Stimulated activated CD4-positive, alpha-beta T cell treated with anti-CD3 and anti-CD28 coated beads, TNF-alpha, amount 100 ng/mL, for 1 hour (primary cell): ENCODE measurements at places on chromosomes 7 and 10.

- DNase-seq: no peak
Observed at GRCh38 chr7:79982141-79982770, 152.4 kb upstream of the GNAI1 start.

GRCh38 chr7:73901231-73901822 is 40.4 kb downstream of the TMEM270 start:
- DNase-seq: no peak

- DNase-seq: no peak
Observed at GRCh38 chr10:102578782-102579181, 65.5 kb upstream of the TRIM8 start.

- DNase-seq: no peak
Observed at GRCh38 chr7:19376538-19376937, 231.3 kb upstream of the FERD3L start.

DNA sequence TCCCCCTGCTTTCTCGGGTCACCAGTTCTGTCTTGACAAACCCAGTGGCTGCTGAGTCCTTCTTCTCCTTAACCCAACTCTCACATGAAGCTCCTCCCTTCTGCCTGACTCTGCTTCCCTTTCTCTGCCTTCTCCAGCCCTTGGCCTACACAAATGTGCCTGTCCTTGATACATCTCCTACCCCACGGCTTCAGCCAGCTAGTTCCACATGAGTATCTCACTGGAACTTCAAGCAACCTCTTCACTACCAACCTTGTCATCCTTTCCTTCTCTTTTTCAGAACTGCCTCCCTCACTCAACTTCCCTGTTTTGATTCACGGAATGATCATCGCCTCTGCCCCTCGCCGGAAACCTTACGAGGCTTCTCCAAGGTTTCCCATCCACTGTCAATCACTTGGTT is 55.9 kb downstream of the PDIA4 start:
- DNase-seq: no peak

GRCh38 chr7:158077934-158078910 is 509.4 kb downstream of the PTPRN2 start:
- DNase-seq: no peak

DNA sequence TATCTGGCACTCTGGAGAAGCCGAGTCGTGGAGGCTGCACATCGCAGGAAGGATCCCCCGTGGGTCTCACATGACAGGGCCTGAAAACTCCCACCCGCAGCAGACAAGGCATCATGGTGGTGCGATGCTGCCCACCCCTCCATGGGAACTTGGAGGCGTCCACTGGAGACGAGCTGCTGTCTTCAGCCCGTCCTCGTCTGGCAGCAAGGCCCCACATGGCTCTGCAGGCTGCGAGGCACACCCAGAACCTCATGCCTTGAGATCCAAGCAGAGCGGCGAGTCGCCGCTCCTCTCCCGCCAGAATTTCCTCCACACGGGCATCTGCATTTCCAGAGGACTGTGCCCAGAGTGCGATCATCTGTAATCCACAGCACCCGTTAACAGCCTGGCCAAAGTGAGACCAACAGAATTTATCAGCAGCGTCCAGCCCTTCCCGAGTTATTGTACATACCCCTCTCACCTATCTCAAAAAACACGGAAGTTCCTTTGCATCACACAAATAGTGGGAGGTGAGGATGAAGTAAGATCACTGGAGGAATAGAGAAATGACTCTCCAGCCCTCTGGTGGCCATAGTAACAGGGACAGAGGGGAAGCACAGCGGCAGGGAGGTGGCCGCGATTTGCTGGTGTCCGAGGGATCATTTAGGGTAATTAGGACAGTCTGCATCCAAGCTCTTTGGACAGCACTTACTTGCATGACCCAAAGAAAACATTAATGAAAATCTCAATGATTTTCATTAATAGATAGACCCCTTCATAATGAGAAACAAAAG is 292.4 kb downstream of the USP6NL start:
- DNase-seq: no peak

- DNase-seq: no peak
Observed at GRCh38 chr7:9761224-9761623, 1212.4 kb upstream of the PHF14 start.

DNA sequence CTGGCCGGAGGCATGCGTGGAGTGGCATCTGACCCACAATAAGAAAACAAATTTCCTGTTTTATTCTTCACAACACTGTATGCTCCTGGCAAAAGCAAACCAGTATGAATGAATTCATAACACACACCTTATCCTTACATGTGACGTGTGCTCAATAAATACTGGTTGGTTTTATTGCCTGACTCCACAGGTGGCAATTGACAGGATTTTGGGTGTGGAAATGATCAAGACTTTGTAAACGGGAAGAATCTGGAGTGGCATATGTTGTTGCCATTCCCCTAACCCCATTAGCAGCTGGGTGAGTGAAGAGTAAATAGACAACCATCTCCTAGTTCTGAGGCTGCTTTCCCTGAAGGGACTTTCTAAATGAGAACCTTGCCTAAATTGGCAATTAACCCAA is 215.5 kb upstream of the AOAH start:
- DNase-seq: no peak

- no peak for DNase-seq
Observed at GRCh38 chr10:99431190-99431760, 851 bp upstream of the GOT1 start.
